ENCODE measurements at places on chromosomes 3 and 15.
A peak's percentile ranks its signal among the peaks of the same experiment; 100 is the strongest.

DNA sequence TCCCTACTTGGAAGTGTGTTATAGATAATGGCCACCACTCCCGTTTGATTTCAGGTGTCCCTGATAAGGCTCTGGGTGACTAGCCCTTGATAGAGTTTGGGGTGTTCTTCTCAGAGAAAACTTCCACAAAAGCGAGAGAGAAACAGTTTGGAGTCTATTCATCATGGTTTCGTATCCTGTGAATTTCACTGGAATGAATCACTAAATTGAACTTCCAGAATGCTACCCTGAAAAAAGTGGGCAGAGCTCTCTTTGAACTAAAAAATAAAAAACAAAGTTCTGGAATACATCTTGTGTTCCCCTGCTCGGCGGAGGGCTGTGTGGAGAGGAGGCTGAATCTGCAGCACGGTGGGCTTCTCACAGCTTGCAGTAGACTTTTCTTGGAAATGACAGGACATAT, 52.8 kb upstream of the FAM98B start:
- DNase-seq = no peak

- no peak for DNase-seq
Measured at GRCh38 chr15:35557012-35557411, 11.0 kb upstream of the DPH6 start.

- no peak for DNase-seq
Measured at GRCh38 chr3:172580680-172581401, 57.6 kb upstream of the TNFSF10 start.

DNA sequence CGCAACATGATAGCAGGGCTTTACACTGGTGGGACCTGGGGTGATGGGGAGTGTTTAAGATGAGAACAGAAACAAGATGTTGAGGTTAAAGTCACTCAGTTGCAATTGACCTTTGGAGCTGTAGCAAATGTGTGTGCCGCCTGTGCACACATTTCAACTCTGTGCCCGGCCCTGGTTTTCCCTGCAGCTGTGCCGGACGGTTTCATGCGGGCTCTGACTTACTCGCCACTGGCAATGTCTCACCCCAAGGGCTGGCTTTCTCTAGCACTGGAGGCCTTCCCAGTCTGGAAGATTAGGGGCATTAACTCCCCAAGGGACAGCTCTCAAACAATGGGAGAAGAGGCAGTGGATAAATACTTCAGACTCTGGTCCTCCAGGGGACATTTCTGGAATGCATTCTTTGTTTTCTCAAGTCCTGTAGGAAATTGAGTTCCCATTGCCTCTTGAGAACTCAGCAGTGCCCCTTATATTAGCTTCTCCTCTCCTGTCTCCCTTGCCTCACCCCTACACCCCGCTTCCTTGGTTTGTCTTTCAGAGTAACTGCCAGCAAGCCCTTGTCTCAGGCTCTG, 152.5 kb downstream of the EDEM1 start:
- no peak for DNase-seq

GRCh38 chr3:40329071-40329470, 19.6 kb downstream of the EIF1B start:
- DNase-seq = no peak

DNA sequence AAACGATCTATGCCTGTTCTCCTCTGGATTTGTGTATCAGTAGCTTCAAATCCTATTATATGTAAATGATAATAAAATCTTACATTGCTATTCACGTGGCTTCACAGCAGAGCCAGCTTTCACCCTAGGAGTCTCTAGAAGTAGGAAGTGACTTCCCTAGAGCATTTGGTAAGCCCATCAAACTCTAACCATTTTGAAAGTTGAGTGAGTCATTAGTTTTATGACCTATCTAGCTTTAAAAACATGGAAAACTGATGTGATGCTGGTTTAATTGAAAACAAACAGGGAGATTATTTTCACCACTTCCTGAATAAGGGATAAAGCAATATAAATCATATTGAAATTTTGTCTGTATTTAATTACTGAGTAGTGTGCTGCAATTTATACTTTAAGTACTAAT, 275.2 kb downstream of the EPHA6 start:
- DNase-seq = no peak

- no peak for DNase-seq
Measured at GRCh38 chr3:139619484-139619883, 58.3 kb downstream of the NMNAT3 start.

DNA sequence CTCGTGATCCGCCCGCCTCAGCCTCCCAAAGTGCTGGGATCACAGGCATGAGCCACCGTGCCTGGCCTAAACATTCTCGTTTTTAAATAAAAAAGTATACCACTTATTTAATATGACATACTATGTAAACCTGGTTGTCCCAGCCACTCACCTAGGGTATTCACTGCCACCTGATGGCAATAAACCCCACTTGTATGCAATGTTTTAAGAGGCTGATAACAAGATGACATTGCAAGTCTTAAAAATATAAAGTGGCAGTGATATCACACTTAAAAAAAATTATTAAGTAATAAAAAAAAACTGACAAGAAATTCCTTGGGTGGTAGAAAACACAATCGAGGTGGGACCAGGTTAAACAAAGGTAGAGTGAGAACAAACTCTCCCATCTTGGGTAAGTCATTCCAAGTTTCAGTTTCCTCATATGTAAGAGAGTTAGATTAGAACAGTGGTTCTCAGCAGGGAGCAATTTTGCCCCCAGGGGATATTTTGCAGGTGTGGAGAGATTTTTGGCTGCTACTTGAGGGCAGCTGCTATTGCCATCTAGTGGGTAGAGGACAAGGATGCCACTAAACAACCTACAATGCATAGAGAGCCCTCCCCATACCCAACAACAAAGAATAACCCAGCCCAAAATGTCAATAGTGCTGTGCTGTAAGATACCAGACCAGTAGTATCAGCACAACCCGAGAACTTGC, 14.5 kb downstream of the ARF4 start:
- no peak for DNase-seq

DNA sequence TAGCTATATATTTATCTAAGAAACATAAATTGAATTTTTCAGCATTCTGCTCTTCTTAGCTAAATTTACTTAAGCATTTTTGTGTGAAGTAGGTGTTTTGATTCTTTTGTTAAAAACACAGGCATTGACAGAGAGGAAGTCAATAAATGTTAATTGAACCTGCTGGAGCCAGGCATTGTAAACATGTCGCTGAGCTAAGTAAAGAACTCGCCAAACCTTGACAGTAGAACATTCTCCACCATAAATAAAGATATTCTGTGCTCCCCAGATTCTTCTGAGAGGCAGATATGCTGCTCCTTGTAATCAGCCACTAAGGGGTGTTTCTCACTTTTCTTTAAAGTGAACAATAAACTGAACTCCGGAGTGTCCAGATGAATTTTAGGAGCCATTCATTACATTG, 38.4 kb downstream of the SYNM start:
- no peak for DNase-seq

DNA sequence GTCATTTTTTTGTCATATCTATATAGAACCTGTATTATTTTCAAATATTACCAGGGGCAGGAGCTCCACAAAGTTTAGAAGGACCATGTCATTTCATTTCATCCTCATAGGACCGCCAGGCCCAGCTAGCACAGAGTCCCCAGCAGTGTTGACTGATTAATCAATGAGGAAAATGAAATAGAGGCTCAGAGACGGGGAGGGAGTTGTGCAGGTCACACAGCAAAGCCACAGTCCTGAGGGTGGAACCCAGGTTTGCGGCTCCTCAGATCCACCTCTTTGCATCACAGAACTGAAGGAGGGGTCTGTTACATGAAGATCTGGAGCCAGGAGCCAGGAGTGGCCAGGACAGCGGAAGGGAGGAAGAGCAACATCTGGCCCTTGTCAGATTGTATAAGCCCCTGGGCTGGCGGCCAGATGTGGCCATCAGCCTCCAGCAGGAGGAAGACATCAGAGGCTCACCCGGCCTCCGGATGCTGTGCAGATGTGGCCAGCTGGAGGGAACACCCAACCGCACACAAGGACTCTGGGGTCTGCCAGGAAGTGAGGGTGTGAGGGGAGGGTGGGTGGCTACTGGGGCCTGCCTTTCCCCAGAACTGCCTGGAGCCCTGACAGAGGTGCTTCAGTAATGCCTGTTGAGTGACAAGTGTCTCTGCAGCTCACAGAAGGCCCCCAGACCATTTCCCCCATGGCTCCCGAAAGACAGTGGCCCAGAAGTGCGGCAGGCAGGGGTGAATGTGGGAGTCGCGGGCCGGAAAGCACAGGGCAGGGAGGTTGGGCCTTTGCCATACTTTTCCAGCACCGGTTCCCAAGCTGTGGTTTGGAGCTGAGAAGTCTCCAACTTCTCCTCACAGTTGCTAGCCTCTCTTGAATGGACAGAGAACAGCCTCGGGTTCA, 21.3 kb downstream of the EFCC1 start:
- DNase-seq = no peak

DNA sequence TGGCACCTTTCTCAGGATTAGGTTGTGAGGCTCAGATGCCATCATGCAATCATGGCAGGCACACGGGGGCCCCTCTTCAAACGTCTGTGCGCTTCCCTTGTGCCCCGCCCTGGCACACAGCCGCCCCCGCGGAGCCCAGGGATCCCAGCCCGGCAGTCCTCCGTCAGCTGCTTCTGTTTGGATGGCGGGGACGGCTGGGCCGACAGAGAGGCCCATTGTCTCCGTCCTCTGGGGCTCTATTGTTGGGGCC, 849 bp upstream of the HDAC11 start:
- no peak for DNase-seq

GRCh38 chr15:100786901-100787566, 92.6 kb upstream of the ALDH1A3 start:
- no peak for DNase-seq

DNA sequence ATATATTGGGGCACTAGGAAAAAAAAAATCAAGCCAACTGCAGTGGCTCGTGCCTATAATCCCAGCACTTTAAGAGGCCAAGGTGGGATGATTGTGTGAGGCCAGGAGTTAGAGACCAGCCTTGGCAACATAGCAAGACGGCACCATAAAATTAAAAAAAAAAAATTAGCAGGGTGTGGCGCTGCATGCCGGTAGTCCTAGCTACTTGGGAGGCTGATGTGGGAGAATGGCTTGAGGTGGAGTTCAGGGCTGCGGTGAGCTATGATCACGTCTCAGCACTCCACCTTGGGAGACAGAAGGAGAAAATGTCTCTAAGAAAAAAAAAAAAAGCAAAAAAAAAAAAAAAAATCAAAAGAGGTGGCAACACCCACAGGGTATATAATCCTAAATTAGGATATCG, 49.6 kb downstream of the INO80 start:
- DNase-seq = no peak

DNA sequence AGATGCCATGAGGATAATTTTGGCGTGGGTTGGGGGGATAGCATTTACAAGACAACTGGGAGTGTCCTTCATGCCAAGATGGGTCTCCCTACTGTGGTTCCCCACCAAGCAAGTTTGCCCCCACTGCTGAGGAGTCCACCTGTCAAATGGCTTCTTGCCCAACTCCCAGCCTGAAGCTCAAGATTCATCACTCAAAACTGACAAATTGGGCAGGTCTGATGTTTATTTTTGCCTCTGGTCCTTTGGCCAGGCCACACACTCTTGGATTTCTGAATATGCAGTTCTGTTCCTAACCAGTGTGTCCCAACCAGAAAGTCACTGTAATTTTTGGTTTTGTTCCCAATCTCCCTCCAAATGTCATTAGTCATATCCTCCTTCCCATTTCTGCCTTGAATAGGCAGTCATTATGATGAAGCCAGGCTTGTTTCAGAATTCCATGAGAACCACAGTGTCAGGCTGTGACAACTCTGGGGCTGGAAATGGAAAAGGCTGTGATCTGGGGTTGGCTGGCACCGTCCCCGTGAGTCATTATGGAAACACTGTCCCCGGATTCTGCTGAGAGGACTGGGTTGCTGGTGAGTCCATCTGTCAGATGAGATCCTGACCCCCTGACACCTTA, 29.3 kb upstream of the MEF2A start:
- DNase-seq = peak; percentile 61

DNA sequence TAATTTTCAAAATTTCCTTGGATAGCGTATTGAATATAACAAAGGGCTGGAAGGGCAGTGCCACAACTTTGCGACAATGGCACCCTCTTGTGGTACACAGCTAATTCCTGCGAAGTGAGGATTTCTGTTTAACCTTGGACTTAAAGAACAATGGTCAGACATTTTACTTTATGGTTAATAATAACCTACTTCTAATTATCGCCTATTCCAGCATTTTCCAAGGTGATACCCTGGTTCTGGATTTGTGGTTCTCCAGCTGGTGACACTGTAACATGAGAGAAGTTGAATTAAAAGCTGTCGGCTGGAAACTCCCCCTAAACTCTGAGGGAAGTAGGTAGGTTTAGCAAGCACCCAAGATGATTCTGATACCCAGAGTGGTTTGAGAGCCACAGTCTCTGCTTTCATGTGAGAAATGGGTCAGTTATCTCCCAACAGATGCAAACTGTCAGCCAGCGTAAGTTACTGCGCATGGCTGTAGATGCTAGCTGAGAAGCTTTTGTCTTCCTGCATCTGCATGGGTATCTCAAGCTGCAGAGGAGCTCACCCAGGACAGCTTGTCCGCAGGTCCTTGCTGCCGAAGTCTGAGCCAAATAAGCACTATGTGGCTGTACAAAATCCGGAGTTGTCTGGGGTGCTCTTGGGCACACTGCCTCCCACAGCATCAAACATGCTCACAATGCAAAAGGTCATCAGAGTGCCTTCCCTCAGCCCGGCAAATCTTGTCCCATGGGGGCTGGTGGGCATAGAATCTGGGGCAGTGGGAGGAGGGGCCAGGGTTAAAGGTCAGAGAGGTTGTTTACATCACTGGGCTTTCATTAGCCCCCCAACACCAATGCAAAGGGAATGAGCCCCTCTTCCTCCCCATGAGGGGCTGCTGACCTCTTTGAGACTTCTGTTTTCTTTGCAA, 6.6 kb upstream of the CHSY1 start:
- DNase-seq = peak; percentile 38

GRCh38 chr15:41570764-41571163, 11.8 kb downstream of the TYRO3 start:
- no peak for DNase-seq

- no peak for DNase-seq
Measured at GRCh38 chr15:48559285-48559684, 86.2 kb downstream of the FBN1 start.

DNA sequence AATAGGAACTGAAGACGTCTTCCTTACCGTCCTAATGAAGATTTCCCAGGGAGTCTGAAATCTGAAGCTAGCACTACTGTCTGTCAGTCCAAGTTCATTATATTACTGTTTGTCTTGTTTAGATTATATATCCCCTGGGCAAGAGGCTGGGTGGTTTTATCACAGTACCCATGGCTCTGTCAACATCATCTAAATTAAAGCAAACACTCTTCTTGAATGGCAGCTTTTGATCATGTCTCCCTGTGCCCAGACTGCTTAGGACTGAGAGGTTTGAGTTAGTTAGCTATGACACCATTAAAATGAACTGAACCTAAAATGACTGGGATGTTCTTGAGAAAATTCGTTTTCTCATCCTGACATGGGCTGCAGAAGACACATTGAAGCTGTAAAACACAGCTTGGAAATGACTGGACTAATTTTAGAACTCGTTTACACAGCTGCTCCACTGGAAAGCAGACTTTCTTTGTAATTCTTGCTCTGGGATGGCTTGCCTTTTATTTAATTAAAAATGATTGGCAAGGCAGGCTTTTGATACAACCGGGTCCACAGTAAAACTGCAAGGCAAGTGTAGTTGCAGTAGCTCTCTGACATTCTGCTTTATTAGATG, 243.5 kb downstream of the MFSD1 start:
- DNase-seq = no peak

Measured in Panc1 (cell line).